Small intestine (tissue), 16 donors: ENCODE measurements at places on chromosomes 2 and 18. TPM values are rescaled to one million over a fixed set of nuclear protein-coding genes. Genes with fewer than 3 reads are reported as not detected.
A peak's percentile ranks its signal among the peaks of the same experiment; 100 is the strongest.

GRCh38 chr2:149068996-149069888, 30.7 kb downstream of the LYPD6B start:
- no peak overlapping the region for H3K27ac ChIP-seq
- H3K4me1 ChIP-seq: peaks cover 5% of the 10 kb centered on the region
- DNase-seq: no peak
- no peaks in the 10 kb centered on the region for H3K27me3 ChIP-seq

DNA sequence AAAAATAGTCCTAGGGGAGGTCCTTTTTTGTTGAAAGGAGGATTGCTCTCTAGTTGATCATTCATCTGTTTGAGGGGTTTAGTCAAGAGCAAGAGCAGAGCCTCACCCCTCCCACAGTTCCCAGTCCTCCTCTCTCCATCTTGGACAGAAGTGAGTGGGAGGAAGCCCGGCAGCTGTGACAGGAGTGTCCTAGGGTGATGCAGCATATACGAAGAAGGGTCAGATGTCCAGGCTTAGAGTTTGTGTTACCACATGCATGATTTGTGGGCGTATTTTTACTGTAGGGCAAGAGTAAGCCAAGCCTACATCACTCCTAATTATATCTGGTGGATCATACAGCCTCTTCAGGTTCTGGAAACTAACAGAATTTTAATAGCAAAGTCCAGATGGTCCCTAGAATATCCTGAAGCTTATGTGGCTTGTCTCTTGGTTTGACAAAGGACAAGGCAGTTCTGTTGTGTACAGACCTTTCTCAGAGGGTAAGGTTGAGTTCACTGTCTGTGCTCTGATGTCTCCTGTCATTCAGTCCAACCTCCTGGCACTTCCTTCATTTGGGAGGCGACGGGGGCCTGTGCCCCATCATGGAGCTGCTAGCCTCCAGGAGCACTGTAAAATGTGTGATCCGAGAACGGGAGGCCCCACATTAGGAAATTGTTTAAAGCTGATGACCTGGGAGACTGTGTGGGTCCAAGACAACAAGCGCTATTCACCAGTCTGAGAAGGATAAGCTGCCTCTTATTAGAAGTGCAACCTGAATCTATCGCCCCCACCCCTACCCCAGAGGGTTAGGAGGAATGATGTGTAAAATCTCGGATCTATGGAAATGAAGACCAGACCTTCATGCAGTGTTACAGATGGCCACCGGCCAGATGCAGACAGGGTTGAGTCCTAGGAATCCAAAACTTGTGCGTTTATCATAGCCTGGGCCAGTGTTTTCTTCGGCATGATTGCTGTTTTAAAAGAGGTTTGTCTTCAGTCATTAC, 6.9 kb downstream of the CEP68 start:
- peaks cover 7% of the 10 kb centered on the region for H3K4me1 ChIP-seq
- H3K36me3 ChIP-seq: peaks cover 18% of the 10 kb centered on the region
- H3K4me3 ChIP-seq: no peak overlapping the region
- no peak for DNase-seq
- H3K27ac ChIP-seq: peak overlapping the region; percentile 37
- H3K27me3 ChIP-seq: no peaks in the 10 kb centered on the region

VIL1 gene
- 345 TPM for polyA plus RNA-seq

DNA sequence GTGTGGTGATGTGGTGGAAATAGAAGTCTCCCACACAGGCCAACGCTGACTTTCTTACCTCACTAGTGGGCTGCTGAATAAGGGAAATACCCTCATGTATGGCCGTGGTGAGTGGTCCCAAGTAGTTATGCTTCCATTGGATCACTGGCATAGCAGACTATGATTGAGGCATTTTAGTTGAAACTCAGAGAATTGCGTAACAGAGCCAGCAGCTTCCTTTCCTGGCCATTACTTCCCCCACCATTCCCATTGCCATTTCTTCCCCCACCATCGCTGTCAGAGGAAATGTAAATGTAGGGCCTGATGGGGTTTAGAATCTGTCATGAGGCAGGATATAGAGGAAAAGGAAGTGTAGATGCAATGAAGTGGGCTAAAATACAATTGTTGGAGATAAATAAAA, 209.5 kb downstream of the KCNH7 start:
- H3K36me3 ChIP-seq: no peaks in the 10 kb centered on the region
- no peak for DNase-seq
- H3K4me3 ChIP-seq: no peak overlapping the region
- no peaks in the 10 kb centered on the region for H3K4me1 ChIP-seq

- H3K4me3 ChIP-seq: no peak overlapping the region
- H3K36me3 ChIP-seq: no peaks in the 10 kb centered on the region
- no peak overlapping the region for H3K27ac ChIP-seq
- no peaks in the 10 kb centered on the region for H3K4me1 ChIP-seq
- no peaks in the 10 kb centered on the region for H3K27me3 ChIP-seq
These were observed 262.0 kb downstream of the MEIS1 start for GRCh38 chr2:66696886-66697285.

DNA sequence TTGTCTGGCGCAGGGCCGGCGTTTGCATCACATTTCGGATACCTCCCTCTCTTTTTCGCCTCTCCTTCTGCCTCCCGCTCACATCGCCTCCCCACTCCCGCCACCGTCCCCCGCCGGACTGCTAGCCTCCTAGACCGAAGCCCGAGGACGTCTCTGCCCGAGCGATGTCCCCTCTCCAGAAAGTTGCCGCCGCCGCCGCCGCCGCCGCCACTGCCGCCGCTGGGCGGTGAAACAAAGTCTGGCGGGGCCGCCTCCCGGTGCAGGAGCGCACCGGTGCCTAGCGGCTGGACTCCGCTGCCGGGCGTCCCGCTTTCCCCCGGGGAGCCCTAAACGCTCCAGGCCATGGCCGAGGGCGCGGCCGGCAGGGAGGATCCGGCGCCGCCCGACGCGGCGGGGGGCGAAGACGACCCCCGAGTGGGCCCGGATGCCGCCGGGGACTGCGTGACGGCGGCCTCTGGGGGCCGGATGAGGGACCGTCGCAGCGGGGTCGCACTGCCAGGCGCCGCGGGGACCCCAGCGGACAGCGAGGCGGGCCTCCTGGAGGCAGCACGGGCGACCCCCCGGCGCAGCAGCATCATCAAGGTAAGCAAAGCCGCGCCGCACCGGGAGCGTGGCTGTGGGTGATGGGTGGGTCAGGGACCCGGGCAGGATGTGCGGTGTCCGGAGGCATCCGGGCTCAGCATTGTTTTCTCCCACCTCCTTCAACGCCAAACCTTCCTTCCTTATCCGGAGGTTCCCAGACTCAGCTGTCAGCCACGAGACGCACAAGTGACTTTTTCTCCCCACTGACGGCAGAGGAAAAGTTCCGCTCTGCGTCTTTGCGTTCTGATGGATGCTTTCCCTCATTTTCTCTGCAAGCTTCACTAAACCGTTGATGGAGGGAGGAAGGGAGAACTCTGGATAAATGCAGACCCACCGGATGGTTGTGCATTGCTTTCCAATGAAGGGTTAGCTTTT, 643 bp downstream of the PLCL1 start:
- no peaks in the 10 kb centered on the region for H3K36me3 ChIP-seq
- H3K27me3 ChIP-seq: peaks cover 38% of the 10 kb centered on the region
- peaks cover 6% of the 10 kb centered on the region for H3K4me1 ChIP-seq
- H3K27ac ChIP-seq: no peak overlapping the region
- peak overlapping the region; percentile 67 for H3K4me3 ChIP-seq

- H3K27ac ChIP-seq: no peak overlapping the region
- peaks cover 6% of the 10 kb centered on the region for H3K27me3 ChIP-seq
- no peaks in the 10 kb centered on the region for H3K36me3 ChIP-seq
These were observed 173.0 kb downstream of the SP3 start for GRCh38 chr2:173792166-173792565.

CNRIP1 gene
- polyA plus RNA-seq: not detected

- H3K4me3 ChIP-seq: no peak overlapping the region
- no peaks in the 10 kb centered on the region for H3K4me1 ChIP-seq
- H3K36me3 ChIP-seq: no peaks in the 10 kb centered on the region
These were observed 34.7 kb downstream of the WDR33 start for GRCh38 chr2:127776122-127776780.

DUSP2 gene
- 1.8 TPM for polyA plus RNA-seq

DNA sequence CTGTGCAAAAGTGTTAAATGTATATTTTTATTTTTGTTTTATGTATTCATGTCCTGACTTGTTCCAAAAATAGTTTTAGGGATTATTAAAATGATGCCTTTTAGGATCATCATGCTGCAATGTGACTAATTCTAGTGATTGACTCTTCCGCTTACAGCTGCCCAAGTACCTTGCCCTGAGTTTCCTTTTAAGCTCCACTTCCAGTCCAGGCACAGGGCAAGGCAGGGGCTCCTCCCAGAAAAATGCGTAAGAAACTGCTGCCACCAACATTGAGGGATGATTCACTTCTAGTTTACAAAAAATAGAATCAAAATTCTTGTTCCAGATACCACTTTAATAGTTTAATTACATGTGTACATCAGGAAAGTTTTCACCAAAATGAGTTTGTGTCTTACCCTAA, 116.4 kb downstream of the IRS1 start:
- H3K4me1 ChIP-seq: peaks cover 31% of the 10 kb centered on the region
- no peaks in the 10 kb centered on the region for H3K36me3 ChIP-seq
- no peak overlapping the region for H3K4me3 ChIP-seq
- no peaks in the 10 kb centered on the region for H3K27me3 ChIP-seq

GRCh38 chr2:168053676-168054075, 193.7 kb downstream of the STK39 start:
- H3K27me3 ChIP-seq: no peaks in the 10 kb centered on the region
- H3K4me1 ChIP-seq: no peaks in the 10 kb centered on the region
- H3K4me3 ChIP-seq: no peak overlapping the region
- peaks cover 4% of the 10 kb centered on the region for H3K36me3 ChIP-seq
- DNase-seq: no peak

NEB gene
- 1.1 TPM for polyA plus RNA-seq

GRCh38 chr2:117760916-117761315, 53.6 kb upstream of the DDX18 start:
- no peak overlapping the region for H3K27ac ChIP-seq
- DNase-seq: no peak
- H3K4me1 ChIP-seq: no peaks in the 10 kb centered on the region
- H3K4me3 ChIP-seq: no peak overlapping the region

- H3K4me1 ChIP-seq: no peaks in the 10 kb centered on the region
- no peak overlapping the region for H3K27ac ChIP-seq
- H3K27me3 ChIP-seq: no peaks in the 10 kb centered on the region
- H3K36me3 ChIP-seq: no peaks in the 10 kb centered on the region
- H3K4me3 ChIP-seq: no peak overlapping the region
- no peak for DNase-seq
These were observed 80.9 kb upstream of the SMAD7 start for GRCh38 chr18:49031511-49032188.

DNA sequence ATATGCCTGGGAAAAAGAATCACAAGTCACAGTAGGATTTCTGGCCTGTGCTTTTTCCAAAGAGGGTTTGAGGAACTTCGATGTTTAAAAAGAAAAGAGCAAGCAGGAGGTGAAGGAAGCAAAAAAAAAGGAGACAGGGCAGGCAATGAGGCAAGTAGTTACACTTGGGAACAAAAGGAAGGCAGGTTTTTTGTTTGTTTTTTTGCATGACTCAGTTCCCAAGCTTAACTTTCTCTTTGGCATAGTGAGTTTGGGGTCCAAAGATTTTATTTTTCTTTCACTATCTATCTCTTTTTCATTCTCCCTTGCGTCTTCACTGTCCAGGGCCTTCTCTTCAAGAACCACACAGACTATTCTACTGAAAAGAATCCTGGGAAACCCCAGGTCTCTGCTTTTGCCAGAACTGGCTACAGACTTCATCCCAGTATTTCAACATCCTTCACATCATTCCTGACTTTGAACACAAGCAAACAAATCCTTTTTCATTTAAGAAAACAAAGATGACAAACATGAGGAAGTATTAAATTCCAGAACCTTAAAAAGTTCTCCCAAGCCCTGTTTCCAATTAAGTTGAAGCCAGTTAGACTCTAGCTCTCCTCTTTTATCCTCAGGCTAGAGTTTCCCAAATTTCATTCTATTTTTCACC, 210.7 kb upstream of the RND3 start:
- no peaks in the 10 kb centered on the region for H3K4me1 ChIP-seq
- H3K27ac ChIP-seq: no peak overlapping the region
- H3K4me3 ChIP-seq: no peak overlapping the region
- no peak for DNase-seq

- no peaks in the 10 kb centered on the region for H3K4me1 ChIP-seq
- H3K27ac ChIP-seq: no peak overlapping the region
- no peak overlapping the region for H3K4me3 ChIP-seq
These were observed 40.8 kb upstream of the CFAP36 start for GRCh38 chr2:55478610-55479304.

TCF4 gene
- 0.67 TPM for polyA plus RNA-seq

GRCh38 chr2:10914272-10914693, 2.5 kb downstream of the KCNF1 start:
- no peaks in the 10 kb centered on the region for H3K36me3 ChIP-seq
- no peak overlapping the region for H3K27ac ChIP-seq
- peak; percentile 44 for DNase-seq
- peaks cover 18% of the 10 kb centered on the region for H3K27me3 ChIP-seq

GRCh38 chr2:144409241-144409640, 110.7 kb downstream of the ZEB2 start:
- no peak overlapping the region for H3K27ac ChIP-seq
- no peaks in the 10 kb centered on the region for H3K27me3 ChIP-seq
- H3K36me3 ChIP-seq: no peaks in the 10 kb centered on the region
- no peak overlapping the region for H3K4me3 ChIP-seq
- no peaks in the 10 kb centered on the region for H3K4me1 ChIP-seq

DNA sequence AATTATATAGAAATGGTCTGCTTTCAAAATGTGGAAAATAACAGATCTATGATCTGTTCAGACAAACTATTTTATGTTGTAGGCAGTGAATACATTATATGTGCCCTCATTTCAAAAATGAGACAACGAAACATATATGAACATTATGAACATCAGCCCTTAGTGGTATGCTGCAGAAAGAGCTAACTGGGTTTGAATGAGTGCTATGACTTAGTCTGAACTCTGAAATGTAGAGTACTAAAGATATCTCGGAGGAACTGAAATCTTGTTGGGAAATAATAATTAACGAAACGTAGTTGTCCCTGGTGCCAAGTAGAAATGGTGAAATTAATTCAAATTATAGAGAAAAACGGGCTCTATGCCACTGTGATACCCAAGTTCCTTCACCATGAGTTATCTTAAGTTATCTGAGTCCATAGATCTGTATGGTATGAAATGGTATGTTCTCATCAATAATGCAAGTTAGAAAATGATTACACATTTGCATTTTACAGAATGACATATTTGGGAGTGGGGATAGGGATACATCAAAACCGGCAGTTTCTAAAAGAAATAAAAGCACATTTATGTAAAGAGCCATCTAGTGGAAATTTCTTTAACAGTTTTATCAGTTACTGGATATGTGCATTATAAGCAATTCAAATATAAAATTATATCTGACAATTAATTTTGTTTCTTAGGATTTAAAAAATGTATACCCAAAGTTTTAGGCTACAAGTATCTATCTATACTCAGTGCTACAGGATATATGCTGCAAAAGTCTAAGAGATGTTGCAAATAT, 26.7 kb downstream of the STARD6 start:
- H3K27ac ChIP-seq: no peak overlapping the region
- H3K4me1 ChIP-seq: no peaks in the 10 kb centered on the region
- no peaks in the 10 kb centered on the region for H3K36me3 ChIP-seq
- no peak overlapping the region for H3K4me3 ChIP-seq
- no peaks in the 10 kb centered on the region for H3K27me3 ChIP-seq

DNA sequence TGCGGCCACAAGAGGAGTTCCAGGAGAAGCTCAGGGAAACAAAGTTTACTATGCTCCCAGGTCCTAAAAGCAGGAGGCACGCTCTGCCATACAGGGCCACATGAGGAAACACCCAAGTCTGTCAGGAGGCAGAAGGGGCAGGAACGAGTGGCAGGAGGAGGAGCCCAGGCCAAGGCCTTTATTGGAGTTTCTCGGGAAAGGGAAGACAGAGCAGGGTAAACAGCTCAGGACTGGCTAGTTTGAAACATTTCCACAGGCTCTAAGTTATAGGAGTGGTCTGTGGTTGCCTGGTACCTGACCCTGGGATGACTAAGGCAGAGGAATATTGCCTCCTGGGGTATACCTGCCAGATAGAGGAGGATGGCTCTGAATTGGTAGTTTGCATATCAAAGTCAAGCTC, 3.7 kb upstream of the ZNF638 start:
- peak; percentile 12 for DNase-seq
- H3K36me3 ChIP-seq: no peaks in the 10 kb centered on the region
